ENCODE measurements at places on chromosomes 2 and 18.

GRCh38 chr2:219628986-219629901, 1.8 kb downstream of the SLC4A3 start:
- DNase-seq = no peak

GRCh38 chr2:225457482-225457881, 58.0 kb downstream of the NYAP2 start:
- no peak for DNase-seq

GRCh38 chr18:67742954-67743353, 226.4 kb upstream of the DSEL start:
- no peak for DNase-seq

GRCh38 chr18:72201032-72201431, 343.1 kb downstream of the CBLN2 start:
- DNase-seq = peak; percentile 2

- no peak for DNase-seq
Measured at GRCh38 chr2:18441583-18441982, 118.9 kb downstream of the RDH14 start.

DNA sequence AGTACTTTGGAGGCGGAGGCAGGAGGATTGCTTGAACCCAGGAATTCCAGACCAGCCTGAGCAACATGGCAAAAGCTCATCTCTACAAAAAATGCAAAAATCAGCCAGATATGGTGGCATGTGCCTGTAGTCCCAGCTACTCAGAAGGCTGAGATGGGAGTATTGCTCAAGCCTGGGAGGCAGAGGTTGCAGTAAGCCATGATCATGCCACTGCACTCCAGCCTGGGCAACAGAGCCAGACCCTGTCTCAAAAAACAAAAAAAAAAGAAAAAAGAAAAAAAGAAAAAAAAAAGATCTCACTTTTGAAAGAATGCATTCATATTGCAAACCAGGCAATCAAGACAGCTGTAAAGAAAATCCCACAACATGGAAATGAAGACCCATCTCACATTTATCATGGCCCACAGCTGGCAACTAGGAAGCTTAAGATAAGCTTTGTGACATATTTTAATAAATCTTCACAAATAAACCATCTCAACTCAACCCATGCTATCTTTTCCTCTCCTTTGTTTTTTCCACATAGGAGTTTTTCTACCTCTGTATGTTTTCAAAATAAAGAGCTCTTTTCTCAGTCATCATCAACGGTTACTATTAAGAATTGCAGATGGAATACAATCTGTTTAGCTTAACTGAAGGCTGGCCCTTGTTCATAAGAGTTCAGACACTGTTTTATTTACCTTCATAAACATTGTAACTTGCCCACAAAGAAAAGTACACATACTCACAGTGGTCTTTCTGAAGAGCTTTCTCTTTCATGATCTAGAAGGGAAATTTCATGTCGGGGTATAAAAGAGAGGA, 137.0 kb downstream of the MREG start:
- DNase-seq = no peak

GRCh38 chr2:239685556-239685955, 284.7 kb upstream of the HDAC4 start:
- DNase-seq = no peak

GRCh38 chr2:7625392-7626138, 708.4 kb downstream of the RNF144A start:
- no peak for DNase-seq

DNA sequence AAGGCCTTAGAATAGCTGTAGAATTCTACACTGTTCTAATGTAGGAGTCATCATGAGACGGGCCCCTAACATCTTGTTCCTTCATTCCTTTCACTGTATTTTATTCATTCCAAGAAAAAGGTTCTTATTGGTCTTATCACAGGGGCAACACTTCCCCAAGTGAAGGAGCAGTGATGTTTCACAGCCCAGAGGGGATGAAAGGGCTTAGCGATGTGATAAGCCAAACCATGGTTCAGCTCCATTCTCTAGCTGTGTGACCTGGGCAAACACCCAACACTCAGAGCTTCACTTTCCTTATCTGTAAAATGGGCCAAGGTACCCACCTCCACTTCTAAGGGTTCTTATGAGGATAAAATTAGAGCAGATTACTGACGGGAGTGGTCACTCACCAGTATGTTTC, 25.4 kb upstream of the HS6ST1 start:
- DNase-seq = no peak

DNA sequence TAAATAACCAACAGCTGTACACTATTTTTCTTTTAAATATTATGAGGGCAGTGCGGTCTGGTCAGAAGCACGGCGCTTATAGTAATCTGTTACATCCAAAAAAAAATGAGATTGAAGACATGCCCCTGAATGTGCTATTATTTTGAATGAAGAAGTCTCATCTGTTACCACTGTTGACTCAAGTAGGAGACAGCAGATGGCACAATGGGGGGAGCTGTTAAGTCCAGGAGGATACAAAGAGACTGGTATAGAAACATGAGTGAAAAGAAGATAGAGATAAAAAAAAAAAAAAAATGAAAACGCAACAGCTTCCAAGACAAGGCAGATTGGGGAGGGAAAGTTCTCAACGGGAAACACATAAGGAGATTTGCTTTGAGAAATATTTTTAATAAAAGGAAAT, 425.5 kb upstream of the PKDCC start:
- no peak for DNase-seq

- no peak for DNase-seq
Measured at GRCh38 chr2:150126839-150127238, 360.6 kb downstream of the RND3 start.

DNA sequence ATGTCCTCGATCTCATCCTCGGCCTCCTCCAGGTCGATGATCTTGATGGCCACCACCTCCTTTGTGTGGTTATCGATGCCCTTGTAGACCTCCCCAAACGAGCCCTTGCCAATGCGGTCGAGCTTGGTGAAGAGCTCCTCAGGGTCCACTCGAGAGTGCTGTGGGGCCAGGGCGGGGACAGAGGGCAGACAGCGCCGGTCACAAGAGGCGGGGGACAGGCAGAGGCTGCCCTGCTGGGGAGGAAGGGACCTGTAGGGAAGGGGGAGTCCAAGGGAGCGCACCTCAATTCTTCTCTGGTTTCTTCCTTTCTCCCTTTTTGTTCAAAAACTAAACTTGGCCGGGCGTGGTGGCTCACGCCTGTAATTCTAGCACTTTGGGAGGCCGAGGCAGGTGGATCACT, 6.8 kb downstream of the STK25 start:
- DNase-seq = no peak

DNA sequence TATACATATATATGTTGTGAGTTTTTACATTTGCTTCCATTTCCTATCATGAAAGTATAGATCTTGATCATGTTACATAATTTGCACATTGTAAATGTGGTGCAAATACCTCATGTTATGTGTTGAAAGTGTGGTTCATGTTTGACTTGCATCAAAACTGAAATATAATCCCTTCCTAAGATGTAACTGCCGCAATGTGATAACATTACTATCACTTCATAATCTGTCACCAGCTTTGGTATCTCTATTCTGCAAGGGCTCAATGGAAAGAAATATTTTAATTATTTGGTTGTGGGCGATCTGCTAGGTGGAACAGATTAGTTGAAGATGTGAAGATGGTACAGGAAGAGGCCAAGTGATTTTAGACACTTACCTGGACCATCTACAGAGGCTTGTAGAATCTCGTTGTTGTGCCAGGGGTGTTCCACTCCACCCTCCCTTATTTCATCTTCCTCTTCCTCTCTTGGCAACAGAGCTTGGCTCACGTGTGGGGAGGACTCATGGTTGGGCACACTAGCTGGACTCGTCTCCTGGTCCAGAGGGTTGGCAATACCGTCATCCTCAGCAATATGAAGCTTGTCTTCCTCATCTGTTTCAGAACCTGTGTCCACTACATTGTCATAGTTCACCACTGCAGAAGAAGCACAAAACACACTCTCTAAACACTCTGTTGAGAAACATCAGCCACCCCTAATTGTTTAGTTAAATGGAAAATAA, 90.4 kb downstream of the ZEB2 start:
- no peak for DNase-seq

DNA sequence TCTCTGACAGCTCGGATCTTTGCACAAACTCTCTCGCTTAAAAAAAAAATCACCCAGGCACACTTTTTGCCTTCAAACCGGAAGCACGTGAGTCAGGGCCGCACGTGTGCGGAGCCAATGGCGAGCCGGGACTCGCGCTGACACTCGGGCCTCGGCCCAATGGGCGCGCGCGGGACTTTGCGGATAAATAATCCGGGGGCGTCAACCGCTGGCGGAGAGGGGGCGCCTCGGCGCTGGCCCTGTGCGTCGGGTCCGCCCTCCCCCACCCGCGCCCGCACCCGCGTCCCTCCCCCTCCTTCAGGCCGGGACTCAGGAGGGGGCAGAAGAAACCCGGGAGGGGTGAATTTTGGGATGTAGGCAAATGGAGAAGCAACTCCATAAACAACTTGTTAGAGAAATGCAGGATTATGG, 319 bp upstream of the EN1 start:
- DNase-seq = no peak

- DNase-seq = no peak
Measured at GRCh38 chr2:134954065-134954464, 35.4 kb downstream of the CCNT2 start.

DNA sequence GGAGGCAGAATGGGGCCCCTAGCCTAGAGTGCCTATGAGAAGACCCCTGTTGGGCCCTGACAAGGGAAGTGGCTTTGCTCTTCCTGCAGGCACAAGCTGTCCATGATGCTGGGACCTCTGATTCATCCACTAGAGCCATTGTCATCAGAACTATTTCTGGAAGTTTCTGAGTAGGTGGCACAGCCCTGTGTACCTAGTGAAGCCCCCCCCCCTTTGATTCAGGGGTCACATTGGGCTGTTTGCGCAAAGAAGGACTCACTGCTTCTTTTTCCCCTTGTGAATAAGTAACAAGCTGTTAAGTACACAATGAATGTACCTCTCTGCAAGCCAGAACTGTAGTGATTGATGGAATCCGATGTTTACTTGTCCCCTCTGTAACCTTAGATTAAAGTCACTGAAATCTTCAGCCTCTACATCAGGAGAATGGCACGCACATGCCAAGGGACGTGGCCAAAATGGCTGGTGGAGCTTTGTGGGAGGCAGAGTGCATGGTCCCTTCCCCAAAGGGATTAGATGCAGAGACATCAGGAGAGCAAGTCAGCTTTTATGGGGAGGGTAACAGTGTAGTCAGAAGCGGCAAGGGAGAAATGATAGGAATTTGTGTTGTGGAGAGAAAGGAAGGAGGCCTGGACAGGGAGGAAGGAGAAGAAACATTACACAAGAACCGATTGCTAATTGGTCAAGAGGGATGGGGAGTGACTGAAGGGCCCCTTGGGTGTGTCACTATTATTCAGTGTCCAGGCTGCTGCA, 267.6 kb upstream of the RAB12 start:
- no peak for DNase-seq

- no peak for DNase-seq
Measured at GRCh38 chr18:26993568-26993967, 128.1 kb upstream of the AQP4 start.

- no peak for DNase-seq
Measured at GRCh38 chr2:176003958-176004357, 1.9 kb upstream of the LNPK start.

DNA sequence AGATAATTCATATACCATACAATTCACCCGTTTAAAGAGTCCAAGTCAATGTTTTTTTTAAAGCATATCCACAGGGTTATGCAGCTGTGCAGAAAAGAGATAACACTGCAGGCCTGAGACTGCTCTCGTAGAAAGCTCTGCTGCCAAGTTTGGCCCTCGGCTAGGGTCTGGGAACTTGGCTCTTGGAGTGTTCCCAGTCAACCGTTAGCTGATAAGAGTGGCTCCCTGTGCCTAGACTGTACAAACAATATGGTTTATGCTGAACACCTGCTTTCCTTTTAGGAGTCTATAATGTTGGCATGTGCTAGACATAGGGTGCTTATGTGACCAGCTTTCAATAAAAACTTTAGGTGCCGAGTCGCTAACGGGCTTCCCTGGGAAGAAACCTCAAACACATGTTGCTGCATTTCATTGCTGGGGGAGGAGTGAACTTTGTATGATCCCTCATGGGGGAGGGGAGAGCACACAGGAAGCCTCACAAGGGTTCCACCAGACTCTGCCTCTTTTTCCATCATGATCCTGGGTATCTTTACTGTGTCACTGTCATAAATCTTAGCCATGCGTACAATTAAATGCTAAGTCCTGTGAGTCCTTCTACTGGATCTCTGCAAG, 34.7 kb downstream of the RFX8 start:
- no peak for DNase-seq

GRCh38 chr18:76259096-76259495, 235.9 kb downstream of the ZNF516 start:
- DNase-seq = no peak

GRCh38 chr2:84223191-84223590, 235.9 kb downstream of the SUCLG1 start:
- no peak for DNase-seq

GRCh38 chr2:121777699-121778058, 22.2 kb downstream of the TSN start:
- no peak for DNase-seq

GRCh38 chr18:24584813-24585212, 124.4 kb downstream of the HRH4 start:
- no peak for DNase-seq

DNA sequence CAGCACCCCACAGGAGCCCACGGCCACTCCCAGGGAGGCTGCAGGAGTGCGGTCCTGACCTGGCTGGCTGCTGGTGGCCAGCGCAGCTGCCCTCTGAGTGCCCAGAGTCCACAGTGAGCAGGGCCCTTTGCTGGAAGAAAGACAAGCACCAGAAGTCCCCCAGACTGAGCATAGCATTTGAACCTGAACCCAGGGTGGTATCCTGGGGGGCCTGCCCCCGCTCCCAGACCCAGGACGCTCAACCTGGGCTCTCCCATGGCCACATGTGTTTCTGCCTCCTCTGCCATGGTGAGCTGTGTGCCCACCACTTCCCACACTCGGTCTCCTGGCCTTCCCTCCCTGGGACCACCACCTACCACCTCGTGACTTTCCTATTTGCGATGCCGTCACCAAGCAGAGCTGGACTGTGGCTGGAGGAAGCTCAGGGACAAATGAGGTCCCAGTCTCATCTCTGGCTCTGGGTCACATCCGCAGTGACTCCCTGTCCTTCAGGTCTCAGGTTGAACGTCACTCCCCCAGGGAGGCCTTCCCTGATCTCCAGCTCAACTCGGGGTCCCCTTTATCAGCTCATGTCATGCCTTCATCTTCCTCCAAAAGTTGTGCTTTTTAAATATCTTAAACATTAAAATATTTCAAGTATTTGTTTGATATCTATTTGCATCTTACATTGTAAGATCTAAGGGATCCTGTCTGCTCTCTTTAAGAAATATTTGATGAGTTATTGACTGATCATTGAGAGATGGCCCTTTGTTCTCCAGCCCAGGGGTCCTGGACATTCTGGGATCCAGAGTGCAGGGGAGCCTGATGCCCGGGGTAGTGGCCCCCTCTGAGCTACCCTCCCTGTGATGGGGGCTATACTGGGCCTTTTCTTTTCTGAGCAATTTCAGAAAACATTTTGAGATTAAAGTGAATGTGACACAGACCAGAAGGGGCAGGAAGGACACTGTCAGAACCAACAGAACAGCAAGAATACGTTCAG, 16.4 kb upstream of the GPR55 start:
- no peak for DNase-seq

- no peak for DNase-seq
Measured at GRCh38 chr2:100620481-100620880, 57.7 kb downstream of the PDCL3 start.

All from activated CD4-positive, alpha-beta T cell treated with anti-CD3 and anti-CD28 coated beads, Interleukin-2, amount 50 U/mL, for 16 hours (primary cell).